ENCODE measurements at places on chromosomes 4 and X.

- DNase-seq, result peak; percentile 71
These were observed 37.9 kb upstream of the PAPSS1 start for GRCh38 chr4:107757864-107758476.

- DNase-seq, result no peak
These were observed 430.1 kb downstream of the ANKRD50 start for GRCh38 chr4:124282301-124282898.

DNA sequence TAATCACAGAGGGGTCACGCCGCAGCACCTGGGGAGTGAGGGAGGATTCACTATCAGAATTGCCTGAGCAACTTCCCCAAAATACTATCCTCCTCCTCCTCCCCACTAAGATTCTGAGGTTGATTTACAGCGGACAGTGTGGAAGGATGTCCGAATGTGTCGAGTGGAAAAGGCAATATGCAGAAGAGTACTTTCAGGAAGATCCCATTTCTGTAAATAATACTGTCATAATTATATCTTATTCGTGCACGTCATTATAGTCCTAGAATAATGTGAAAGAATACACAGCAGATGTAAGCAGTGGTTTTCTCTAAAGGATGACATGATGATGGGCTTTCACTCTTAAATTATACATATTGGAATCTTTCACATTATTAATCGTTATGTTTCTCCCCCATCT is 149.8 kb upstream of the NOCT start:
- DNase-seq, result no peak

GRCh38 chr4:181908168-181908567 is 335.0 kb upstream of the TENM3 start:
- no peak for DNase-seq

- no peak for DNase-seq
These were observed 36.7 kb upstream of the GABRQ start for GRCh38 chrX:152600853-152601633.

DNA sequence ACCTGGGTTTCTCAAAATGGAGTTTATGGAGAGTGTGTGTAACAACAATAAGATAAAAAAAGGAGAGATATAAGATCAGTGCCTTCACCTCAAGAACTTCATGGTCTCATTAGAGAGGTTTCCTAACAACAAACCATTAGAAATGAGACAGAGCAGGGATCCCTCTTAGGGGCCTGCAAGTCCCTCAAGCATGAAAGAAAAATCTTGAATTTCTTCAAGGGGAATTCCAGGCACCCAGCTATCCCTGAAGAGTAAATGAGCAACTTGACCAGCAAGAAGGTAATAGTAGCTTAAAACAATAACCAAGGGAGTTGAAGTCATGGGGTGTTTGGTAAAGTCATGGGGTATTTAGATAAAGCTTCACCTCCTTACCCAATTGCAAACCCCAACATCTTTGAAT is 49.7 kb upstream of the TLR3 start:
- no peak for DNase-seq

DNA sequence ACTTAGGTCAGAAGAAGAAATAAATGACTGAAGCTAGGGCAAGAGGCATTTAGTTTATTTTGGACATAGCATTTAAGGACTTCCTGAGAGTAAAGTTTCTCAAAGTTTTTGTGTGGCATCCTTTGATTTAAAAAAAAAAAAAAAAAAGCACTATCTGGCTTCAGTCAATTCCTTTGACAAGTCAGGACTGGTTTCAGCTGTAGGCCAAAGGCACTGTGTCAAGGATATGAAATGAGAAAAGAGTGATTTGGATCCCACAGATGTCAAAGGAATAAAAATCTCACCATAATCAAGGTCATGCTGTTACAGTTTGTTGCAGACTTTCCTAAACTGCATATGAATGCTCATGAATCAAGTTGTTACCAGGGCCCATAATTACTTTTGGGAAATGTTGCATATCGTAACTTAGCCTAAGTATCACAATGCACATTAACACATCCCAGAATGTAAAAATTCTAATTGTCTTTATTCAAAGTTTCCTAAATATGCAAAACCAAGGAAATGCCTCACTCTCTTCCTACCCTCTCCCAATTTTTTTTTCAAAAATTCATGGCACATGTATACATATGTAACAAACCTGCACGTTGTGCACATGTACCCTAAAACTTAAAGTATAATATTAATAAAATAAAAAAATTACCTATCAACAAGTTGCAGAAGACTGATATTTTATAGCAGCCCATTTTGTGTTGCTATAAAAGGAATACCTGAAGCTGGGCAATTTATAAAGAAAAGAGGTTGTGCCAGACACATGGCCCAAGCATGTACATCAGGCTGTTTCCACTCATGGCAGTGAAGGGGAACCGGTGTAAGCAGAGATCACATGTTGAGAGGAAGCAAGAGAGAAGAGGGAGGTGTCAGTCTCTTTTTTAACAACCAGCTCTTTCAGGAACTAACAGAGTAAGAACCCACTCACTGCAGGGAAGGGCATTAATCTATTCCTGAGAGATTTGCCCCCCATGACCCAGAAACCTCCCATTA is 33.7 kb upstream of the ADAMTS3 start:
- no peak for DNase-seq

GRCh38 chrX:51737091-51737490 is 6.2 kb upstream of the GSPT2 start:
- DNase-seq, result peak; percentile 39

GRCh38 chrX:100408713-100409609 is 1.1 kb downstream of the PCDH19 start:
- DNase-seq, result no peak

GRCh38 chr4:102301167-102301566 is 44.1 kb downstream of the SLC39A8 start:
- DNase-seq, result no peak

DNA sequence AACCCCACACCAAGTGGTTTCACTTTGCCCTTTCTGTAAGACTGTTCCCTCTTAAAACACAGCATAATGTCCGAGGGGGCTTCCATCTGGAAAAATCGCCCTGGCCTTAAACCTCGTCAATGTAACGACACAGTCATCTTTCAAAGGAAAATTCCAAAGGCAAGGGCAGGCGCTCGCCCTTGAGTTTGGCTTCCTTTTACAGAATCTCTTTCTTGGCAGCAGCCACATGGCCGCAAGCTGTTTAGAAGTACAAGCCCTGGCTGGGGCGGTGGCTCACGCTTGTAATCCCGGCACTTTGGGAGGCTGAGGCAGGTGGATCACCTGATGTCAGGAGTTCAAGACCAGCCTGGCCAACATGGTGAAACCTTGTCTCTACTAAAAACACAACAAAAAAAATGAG is 27.1 kb upstream of the GRPEL1 start:
- no peak for DNase-seq

GRCh38 chr4:37827030-37827685 is 672 bp downstream of the PGM2 start:
- DNase-seq, result peak; percentile 48

DNA sequence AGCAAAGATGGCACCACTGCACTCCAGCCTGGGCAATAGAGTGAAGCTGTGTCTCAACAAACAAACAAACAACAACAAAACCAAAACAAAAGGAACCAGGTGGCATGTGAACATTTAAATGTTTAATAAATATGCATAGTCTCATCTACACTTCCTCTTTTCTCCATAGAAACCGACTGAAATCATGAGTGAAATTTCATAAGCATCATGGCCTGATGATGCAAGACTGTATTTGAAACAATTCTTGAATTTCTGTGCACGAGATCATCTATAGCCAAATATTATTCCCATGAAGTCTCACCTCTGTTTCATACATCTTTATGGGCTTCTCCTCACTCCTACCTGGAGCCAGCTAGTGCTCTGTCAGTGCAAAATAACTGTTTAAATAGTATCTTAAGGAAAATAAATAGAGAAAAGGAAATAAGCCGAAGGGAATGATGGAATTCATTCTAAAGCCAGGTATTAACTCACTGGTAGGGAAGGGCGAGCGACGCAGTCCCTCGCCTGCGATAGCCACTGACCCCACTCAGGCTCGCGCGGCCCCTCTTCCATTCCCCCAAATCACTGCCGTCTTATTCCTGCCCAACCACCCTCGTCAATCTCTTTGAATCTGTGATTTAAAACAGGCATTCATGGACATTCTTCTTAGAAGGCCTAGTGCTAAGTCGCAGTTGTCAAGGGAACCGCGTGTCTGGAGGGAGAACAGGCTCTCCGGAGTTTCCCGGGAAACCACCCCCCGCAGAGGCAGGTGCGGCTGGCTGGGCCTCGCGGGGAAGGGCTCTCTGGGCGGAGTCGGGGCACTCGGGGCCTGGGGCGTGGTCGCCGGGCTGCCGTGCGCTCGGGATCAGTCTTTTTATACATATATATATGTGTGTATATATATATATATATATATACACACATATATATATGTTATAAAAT is 52.4 kb upstream of the TRIM2 start:
- DNase-seq, result peak; percentile 78

DNA sequence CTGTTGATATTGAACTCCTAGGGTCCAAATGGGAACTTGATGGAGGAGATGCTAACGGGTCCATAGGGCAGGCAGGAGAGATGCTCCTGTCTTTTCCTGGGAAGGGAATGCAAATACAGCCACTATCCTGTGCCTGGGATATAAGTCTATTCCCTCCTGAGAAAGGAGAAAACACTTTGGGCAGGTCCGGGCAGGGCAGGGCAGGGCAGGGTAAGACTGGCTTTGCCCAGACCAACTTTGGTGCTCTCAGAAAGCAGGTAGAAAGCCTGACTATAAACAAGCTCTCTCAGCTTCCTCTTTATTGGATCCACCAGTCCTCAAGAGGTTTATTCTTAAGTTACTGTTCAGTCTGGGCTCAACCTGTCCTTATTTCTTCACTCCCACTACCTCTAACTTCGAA is 232.3 kb downstream of the PTTG2 start:
- DNase-seq, result no peak

DNA sequence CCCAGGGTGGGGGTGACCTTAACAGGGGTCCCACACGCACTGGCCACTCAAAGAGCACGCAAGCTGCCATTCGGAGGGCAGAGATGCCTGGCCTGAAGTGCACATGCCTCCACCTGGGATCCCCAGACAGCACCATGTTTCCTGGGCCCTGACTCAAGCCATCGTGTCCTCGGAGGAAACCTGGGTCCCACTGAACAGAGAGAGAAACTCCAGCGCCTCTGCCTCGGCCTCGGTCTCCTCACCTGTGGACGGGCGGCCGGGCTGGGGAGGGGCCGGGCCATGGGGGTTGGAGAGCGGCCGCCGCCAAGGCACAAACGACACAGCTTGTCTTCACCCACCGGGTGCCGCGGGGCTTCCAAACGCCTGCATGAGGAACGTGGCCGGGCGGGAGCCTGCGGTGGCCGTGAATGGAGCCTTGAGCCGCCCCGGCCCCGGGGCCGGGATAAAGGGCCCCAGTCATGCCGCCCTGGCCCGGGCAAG is 30.0 kb upstream of the FGFR3 start:
- no peak for DNase-seq

- peak; percentile 7 for DNase-seq
These were observed 674 bp downstream of the SH3D19 start for GRCh38 chr4:151324752-151325110.

DNA sequence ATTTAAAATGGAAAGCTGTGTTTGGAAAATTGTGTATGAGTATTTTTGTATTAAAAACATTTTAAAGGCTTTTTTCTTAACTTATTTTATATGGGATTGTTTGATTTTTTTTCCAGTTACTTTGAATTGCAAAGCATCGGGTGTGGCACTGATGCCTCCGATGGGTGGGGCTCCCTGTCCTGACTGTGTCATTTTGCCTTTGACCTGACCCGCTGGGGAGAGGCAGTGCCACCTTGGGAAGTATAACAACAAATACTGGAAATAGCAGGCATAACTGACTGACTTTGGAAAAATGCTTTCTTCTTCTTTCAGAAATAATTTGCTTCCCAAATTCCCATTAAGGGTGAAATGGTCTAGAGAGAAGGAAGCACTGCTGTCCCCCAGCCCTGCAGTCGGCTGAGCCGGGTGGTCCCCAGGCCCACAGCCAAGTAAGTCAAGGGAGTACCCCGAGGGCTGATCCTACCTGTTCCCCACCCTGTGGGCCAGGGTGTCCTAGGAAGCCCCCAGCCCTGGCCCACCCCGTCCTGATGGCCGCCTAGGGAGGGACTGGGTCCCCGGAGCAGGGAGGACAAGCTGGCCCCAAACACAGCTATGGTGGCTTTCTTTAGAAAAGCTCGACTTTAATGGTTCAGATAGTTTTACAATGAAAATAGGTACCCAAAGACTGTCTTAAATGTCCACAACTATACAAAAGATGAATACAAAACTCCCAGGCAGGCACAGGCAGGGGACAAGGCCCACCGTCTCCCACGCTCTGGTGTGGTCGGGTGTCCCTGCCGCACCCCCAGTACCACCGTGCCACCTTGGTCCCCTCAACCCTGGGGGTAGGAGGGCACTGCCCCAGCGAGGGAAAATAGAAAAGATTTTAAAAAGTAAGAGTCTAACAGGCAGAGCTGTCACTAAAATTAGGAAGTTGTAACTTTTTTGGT is 26.4 kb downstream of the NELFA start:
- DNase-seq, result no peak

DNA sequence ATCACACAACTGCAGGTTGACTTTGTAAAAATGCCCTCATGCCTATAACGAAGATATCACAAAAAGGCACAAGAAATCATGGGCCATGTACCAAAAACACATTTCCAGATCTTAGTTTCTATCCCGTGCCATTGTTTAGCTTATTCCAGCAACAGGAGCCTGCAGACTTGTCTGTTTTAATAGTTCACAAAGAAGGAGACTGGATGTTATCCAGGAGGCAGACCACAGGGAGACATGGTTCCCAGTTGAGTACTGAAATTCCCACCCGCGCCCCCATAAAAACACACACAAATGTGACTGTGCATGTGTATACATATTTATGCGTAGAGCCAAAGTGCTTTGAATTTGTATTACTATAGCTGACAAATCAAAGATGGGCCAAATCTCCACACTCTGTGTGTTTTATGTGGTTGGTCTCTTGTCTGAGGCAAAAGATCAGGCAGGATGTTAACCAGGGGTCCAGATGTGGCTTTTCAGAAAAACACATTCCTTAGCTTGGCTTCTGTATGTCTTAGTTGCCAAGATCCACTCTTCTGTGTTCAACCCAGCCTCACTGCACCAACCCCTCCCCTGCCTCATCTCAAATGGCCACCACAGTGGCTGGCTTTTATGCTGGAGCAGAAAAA is 469.2 kb upstream of the DIPK2B start:
- DNase-seq, result no peak

- no peak for DNase-seq
These were observed 21.1 kb upstream of the TRIM2 start for GRCh38 chr4:153183146-153183545.

- no peak for DNase-seq
These were observed 195.3 kb downstream of the MAML3 start for GRCh38 chr4:139958739-139959098.

GRCh38 chrX:38965888-38966287 is 164.6 kb downstream of the MID1IP1 start:
- no peak for DNase-seq

GRCh38 chrX:44494357-44494756 is 48.3 kb downstream of the FUNDC1 start:
- DNase-seq, result peak; percentile 85

All from hematopoietic multipotent progenitor cell treated with erythropoietin and hydrocortisone succinate and interleukin-3 and kit ligand, for 4 days (in vitro differentiated cells).